Stimulated activated CD8-positive, alpha-beta memory T cell treated with anti-CD3 and anti-CD28 coated beads, Interleukin-4, amount 100 ng/mL, for 1 hour (primary cell): ENCODE measurements at places on chromosomes 1 and 21.
A peak's percentile ranks its signal among the peaks of the same experiment; 100 is the strongest.

DNA sequence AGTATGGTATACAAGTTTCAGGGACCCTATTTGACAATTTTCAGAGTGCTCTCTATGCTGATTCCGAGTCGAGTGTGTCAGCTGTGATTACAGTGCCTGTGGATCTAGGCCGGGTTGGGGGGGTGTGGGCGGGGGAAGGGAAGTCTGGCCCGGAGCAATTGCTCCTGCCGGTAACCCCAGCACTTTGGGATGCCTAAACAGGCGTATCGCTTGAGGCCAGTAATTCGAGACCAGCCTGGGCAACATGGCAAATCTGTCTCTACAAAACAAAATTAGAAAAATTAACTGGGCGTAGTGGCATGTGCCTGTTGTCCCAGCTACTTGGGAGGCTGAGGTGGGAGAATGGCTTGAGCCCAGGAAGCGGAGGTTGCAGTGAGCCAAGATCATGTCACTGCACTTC, 1.6 kb upstream of the IL10RB start:
- no peak for DNase-seq

DNA sequence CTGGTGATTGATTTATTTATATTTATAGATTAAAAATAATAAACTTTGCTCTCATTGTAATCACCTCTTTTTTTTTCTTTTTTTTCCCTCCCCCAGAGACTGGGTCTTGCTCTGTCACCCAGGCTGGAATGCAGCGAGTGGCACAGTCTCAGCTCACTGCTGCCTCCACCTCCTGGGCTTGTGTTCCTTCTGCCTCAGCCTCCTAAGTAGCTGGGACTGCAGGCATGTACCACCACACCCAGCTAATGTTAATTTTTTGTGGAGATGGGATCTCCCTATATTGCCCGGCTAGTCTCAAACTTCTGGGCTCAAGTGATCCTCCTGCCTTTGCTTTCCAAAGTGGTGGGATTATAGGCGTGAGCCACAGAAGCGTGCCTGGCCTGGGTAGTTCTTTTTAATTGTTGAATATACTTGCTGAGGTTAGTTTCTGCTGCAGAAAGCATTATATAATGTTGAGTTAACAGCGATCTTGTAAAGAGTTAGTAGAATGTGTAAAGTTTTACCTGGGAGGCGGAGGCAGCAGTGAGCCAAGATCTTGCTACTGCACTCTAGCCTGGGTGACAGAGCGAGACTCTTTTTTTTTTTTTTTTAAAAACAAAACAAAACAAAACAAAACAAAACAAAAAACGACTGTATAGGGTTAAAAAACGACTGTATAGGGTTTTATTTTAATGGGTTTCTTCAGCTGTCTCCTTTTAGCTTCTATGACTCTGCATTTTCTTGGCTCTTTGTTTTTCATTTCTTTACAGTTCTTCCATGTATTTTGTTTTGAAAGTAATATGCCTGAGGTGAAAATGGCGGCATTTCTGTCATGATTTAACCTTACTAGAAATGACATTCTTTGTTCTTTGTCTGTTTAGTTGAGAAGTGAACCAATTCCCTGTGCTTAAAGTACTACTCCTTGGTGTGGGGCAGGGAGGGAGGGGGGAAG, 82.7 kb downstream of the CAMTA1 start:
- DNase-seq: no peak

DNA sequence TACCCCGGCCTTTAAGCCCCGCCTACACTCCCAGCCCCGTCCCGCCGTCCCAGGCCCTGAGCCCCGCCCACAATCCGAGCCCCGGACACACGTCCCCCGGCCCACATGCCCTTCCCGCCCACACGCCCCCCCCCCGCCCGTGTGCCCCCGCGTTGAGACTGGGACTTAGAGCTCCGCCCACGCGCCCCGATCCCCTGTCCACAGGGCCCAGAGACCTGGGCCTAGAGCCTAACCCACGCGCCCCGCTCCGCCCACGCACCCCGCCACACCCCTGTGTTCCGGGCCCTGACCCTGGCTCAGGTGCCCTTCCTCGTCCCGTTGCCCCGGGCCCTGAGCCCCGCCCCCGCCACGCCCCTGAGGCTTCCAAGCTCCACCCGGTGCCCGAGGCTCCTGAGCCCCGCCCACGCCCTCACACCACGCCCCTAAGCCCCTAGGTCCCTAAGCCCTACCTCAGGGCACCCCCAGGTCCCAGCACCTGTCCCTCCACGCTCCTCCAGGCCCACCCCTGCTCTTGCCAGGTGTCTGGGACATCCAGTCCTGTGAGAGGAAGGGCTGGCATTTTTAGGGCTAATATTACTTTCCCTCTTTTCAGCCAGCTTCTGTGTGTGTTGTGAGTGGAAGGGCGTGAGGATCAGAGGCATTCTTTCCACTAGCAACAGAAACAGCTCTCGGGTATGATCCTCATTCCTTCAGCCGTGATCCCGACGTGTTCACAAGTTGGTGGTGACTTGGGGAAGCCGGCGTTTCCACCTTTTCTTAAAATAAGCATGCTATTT, 552 bp upstream of the GPR157 start:
- DNase-seq: peak; percentile 74

GRCh38 chr1:47334765-47335435, 1.3 kb downstream of the CMPK1 start:
- DNase-seq: no peak

DNA sequence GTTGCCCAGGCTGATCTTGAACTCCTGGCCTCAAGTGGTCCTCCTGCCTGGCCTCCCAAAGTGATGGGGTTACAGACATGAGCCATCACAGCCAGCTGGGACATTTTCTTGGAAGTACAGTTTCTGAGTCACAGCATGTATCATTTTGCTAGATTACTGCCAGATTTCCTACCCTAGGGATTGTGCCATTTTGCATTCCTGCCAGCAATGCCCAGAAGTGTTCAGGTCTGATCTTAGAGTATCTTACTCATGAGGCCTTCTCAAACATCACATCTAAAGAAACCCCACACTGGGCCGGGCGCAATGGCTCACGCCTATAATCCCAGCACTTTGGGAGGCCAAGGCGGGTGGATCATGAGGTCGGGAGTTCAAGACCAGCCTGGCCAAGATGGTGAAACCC, 10.2 kb downstream of the BMP8A start:
- DNase-seq: no peak
